ENCODE measurements at places on chromosomes 4 and X.

GRCh38 chr4:83340692-83341343 is 6.2 kb upstream of the HPSE start:
- no peak for DNase-seq

DNA sequence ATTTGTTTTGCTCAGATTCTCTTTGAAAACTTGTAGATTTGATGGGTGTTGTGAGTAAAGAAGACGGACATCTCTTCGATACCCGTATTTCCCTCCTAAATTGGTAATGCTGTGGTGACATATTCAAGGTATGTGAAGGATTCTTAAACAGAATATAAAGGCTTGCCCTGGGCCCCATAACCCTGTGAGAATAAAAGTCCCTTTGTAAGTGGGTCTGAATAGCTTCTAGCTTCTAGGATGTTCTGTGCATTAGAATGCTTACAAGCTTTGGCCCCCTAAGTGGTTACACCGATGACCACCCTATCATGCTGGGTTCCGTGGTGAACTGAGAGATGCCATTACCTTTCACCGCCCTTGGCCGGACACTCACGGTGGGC is 574 bp upstream of the MOB1B start:
- no peak for DNase-seq

GRCh38 chr4:1856943-1857699 is 1.2 kb upstream of the LETM1 start:
- DNase-seq = peak; percentile 90

DNA sequence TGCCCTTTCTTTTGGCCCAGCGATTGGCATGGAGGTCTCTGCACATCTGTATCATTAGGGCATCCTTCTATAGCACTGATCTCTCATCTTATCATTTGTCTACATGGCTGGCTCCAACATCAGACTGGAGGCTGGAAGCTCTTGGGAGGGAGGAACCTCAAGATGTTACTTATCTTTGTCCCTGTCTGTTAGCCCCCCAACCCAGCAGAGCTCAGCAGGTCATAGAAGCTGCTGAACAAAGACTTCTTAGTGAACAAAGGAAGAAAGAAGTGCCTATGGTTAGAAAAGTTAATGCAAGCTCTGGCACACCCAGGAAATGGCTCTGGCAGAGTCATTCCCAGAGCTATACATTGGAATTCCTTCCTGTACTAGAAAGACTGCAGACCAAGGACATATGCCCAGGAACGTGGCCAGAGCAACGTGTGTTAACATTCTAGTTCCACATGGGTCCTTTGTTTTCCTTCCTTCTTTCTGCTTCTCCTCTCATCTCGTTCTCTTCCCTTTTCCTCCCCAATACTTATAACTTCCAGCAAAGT is 74.0 kb downstream of the SEL1L3 start:
- DNase-seq = no peak

- no peak for DNase-seq
These were observed 10.9 kb upstream of the EXOSC9 start for GRCh38 chr4:121789960-121790829.

GRCh38 chr4:1727117-1728031 is 6.1 kb downstream of the TACC3 start:
- DNase-seq = no peak

- no peak for DNase-seq
These were observed 107.6 kb upstream of the PACRGL start for GRCh38 chr4:20592663-20593062.

DNA sequence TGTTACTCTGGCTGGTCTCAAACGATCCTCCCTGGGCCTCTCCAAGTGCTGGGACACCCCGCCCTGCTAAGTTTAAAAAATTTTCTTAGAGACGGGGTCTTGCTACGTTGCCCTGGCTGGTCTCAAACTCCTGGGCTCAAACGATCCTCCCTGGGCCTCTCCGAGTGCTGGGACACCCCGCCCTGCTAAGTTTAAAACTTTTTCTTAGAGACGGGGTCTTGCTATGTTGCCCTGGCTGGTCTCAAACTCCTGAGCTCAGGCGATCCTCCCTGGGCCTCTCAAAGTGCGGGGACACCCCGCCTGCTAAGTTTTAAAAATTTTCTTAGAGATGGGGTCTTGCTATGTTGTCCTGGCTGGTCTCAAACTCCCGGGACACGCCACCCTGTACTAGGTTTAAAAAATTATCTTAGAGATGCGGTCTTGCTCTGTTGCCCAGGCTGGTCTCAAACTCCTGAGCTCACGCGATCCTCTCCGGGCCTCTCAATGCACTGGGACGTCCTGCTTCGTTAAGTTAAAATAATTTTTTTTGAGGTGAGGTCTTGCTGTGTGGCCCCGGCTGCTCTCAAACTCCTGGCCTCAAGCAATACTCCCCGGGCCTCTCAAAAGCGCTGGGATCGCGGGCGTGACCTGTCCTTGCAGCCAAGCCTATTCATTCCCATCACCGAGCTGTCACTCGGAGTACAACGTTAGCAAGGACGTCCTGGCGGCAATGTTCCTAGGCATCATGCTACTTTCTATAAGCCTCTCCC is 1.1 kb downstream of the SLC25A6 start:
- peak; percentile 67 for DNase-seq

DNA sequence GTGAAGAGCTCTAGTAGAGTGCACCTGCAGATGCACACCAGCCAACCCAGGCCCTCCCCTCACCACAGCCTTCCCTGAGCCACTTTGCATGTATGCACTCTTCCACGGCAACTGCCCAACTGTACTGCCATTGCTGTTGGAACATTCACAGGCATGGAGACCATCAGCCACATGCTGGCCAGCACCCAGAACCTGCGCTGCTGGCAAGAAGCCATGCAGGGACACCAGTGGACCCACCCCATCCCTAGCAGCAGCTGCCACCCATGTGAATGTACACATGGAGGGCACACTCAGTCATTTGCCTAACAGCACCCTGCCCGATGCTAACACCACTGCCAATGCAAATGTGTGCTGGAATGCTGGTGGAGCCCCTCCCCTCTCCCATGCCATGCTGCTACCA is 35.6 kb downstream of the FAM47B start:
- no peak for DNase-seq

DNA sequence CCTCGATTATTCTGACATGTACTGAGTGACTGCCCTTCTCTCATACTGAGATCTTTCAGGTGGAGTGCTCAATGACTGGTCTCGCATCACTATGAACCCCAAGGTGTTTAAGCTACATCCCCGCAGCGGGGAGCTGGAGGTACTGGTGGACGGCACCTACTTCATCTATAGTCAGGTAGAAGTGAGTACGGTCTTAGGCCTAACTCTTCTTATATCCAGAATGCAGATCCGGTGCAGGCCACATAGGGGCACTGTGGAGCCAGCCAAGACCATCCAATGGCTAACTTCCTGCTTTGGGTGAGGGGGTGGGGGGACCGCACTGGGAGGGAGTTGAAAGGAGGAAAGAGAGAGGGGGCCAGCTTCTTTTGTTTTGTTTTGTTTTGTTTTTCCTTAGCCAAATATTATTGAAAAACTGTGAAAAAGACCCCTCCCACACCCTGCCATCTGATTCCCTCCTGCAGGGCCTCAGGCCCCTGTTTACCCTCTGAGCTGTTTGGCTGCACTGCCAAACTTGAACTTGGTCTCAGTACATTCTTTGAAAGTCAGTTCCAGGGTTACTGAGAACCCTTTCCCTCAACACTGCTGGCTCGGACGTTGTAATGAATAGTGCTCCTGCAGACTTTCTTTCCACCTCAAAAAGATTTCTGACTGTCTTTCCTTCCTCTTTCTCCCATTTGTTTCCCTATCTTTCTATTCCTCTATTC is 16.2 kb downstream of the AWAT2 start:
- peak; percentile 40 for DNase-seq

DNA sequence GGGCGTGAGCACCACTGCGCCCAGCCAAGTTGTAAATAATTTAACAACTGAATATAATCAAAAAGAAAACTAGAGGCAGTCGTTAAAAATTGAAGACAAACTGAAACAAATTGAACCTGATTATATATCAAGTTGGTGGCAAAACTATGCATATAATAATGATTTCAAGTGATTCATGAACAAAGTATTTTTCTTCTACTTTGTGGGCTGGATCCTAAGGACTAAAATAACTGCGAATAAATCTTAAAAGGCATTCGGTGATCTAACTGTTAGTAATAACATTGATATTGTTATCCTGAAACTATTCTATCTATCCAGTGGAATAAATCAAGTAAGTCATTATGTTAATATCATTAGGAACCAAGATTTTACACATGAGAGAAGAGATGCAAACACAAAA is 21.2 kb upstream of the USP9X start:
- DNase-seq = no peak

GRCh38 chr4:107183155-107183774 is 147.2 kb upstream of the DKK2 start:
- DNase-seq = no peak

DNA sequence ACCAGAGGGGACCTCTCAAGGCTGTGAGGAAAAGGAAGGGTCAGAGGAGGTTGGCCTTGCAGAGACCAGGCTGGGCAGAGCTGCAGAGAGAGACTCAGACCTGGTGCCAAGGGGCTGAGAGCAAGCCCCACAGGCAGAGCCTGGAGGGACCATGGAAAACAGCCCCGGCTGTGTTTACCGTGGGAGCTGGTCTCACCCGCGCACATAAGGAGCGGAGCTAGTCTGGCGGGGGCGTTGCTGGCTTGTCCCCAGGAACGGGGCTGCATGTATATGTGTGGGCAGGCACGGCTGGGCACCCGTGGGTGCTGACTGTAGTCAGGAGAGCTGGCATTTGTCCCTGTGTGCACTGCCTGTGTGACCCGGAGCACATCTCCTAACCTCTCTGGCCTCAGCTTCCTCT is 45.7 kb downstream of the C4orf50 start:
- peak; percentile 50 for DNase-seq

GRCh38 chr4:26141051-26141721 is 179.6 kb upstream of the RBPJ start:
- DNase-seq = peak; percentile 11

DNA sequence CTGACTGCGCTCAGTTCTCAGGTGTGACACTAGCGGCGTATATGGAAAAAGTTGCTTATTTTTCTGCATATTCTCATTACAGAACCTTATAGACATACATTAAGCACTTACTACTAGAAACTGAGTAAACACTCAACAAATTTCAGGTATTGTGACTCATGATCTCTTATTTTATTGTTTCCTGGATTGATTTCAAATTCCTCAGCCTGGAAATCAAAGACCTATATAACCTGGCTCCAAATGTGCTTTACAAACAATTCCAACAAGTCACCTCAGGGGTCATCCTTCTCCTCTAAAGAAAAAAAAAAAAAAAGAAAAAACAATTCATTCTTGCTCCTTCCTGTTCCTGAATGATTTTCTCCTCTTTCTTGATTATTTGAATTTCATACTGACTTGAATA is 152.3 kb downstream of the ADAM29 start:
- DNase-seq = no peak

- no peak for DNase-seq
These were observed 12.2 kb downstream of the SH3BP2 start for GRCh38 chr4:2804973-2805501.

GRCh38 chrX:39242187-39242586 is 440.9 kb downstream of the MID1IP1 start:
- DNase-seq = peak; percentile 68

DNA sequence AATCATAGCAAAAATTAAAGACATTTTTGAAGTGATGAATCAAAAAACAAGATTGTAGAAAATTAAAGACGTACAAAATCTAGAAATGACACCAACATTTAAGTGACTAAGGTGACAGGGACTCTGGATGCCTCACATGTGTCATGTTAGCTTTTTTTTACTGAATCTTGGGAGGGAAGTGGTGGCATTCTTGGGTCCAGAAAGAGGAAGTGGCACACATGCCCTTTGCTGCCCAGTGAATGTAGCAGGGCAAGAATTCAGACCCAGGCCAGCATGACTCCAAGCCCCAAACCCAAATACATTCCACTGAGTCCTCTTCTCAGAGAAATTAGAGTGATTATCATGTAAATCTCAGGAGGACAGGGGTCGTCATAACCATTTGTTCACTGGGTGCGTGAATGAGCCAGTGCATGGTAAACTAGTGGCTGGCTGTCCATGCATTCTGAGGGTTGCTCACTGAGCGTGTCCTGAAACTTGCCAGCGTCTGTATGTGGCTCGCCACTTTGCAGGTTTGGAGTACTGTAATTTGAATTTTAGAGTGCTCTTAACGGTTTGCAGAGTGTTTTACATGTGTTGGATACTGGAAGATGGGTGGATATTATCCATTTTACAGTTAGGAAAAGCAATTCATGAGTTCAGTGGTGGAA is 55.4 kb upstream of the TBC1D14 start:
- no peak for DNase-seq

DNA sequence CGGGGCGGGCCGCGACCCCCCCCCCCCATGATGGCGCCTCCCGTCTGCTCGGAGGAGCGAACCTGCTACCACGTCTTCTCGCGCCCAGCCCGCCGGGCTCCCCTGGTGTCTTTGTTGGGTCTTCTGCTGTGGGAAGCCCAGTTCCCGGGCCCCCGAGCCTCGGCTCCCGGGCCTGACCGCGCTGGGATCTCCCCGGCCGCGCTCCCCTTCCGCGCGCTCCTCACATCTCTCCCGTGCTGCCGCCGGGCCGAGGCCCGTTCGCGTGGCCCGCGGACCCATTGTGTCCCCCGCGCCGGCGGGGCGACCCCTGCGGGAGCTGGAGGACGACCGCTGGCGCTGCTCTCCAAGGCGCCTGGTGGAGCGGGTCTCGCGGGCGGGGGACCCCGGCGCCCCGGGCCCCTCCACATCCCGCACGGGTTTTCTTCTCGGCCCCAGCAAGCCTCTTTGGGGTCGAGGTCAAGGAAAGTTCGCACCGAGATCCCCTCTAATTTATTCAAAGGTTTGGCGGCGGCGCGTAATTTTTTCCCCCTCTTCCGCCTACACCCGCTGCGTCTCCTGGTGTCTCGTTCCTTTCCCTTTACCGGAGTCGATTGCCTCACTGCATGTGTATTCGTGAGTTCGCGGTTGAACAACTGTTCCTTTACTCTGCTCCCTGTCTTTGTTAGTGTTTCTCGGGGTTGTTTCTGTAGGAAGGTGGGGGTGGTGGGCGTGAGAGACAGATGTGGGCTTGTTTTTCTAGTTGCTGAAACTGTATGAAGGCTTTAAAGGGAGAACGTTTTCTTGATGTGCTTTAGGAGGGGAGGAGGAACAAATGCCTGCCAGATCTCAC is 770 bp downstream of the SMAD1 start:
- DNase-seq = peak; percentile 81

- DNase-seq = no peak
These were observed 8.6 kb downstream of the OPHN1 start for GRCh38 chrX:68424719-68425118.

GRCh38 chr4:168152837-168153500 is 60.6 kb downstream of the ANXA10 start:
- no peak for DNase-seq

DNA sequence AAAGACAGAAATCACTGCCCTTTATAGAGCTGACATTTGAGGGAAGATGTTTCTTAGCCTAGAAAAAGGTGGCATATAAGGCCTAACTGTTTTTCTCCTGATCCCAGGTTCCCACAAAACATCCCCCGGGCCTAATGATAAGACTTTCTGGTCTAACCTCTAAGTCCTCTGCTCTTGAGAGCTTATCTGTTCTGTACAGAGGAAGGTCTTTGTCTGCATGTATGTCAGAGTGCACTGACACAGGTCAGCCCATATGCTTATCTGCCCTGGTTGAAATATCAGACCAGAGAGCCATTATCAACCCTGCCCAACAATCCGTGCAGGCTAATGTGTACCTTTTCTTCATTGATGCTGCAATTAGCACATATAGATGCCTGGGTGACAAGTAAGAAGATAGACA is 76.2 kb downstream of the ARHGEF9 start:
- DNase-seq = no peak

Data from kidney (tissue), 22 donors.